T-helper 2 cell (primary cell): ENCODE measurements at places on chromosomes 13 and 19.
A peak's percentile ranks its signal among the peaks of the same experiment; 100 is the strongest.

- no peak for DNase-seq
These were observed 7.9 kb upstream of the C3 start for GRCh38 chr19:6728346-6728745.

DNA sequence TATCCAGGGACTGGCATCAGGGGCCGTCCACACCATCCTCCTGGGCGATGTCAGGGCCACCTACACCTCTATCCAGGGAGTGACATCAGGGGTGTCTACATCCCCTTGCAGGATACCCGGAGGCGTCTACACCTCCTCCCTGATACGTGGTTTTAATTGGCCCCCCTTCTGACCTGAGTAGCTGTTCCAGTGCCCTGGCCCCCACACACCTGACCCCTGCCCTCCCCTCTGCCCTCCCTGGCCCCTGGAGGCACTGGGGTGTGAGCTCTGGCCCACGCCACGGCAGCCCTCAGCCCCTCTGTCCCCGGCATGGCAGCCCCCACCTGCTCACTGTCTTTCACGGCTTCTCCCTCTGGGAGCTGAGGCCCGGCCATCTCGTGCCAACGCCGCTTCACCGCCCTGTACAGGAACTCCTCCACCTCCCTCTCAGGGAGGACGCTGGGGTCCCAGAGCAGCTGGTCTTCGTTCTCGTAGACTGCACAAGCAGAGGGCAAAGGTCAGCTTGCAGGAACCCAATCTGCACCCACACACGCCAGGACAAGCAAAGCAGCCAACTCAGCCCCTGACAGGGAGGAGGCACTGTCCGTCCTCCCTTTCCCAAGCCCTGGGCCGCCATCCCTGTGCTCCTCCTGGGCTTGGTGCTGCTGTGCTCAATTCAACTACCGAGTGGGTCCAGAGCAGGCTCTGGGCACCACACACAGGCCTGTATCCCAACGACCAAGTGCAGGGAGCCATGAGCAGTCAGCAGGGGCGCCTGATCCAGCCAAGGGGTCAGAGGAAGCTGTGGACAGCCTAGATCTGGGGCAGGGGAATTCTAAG, 22.2 kb upstream of the PLPP2 start:
- DNase-seq = no peak

GRCh38 chr19:10706990-10707389, 5.8 kb downstream of the QTRT1 start:
- DNase-seq = no peak

- no peak for DNase-seq
These were observed 1115.9 kb upstream of the PCDH9 start for GRCh38 chr13:68345963-68346531.

GRCh38 chr13:99191900-99192399, 8.7 kb upstream of the UBAC2 start:
- DNase-seq = no peak

GRCh38 chr13:20711301-20712044, 8.0 kb downstream of the IL17D start:
- no peak for DNase-seq

DNA sequence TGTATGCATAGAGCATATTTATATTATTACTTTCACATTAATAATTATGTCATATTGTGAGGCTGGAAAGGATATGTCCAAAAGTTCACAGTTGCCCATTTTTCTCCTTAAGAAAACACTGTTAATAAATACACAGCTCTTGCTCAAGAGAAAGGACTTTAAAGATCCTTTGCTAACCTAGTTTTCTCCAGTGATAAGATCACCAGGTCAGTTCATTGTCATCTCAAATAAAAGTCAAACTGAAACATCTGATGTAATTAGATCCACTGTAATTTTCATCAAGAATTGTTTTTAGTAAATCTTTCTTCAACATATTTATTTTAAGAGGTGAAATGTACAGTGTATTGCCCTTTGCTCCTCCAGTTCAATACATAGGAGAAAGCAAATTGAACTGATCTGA, 82.8 kb upstream of the KLHL1 start:
- DNase-seq = no peak

DNA sequence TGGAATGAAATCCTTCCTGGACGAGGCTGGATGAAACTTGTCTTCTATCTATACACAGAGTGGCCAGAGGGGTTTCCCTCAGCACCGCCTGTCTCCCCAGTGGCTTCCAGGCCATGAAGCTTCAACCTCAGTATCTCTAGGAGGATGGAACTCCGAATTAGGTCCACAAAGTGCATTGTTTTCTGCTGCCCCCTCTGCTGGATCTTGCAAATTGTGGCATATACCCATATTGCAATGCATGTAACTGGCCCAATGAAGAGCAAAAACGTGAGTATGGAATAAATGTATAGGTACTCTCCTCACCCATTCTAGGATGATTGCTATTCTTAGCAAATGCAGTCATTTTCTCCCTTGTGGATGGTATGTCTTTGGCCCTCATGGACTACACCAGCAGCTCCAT, 14.7 kb upstream of the LILRB4 start:
- no peak for DNase-seq

- no peak for DNase-seq
These were observed 5.4 kb upstream of the OLFM4 start for GRCh38 chr13:53023246-53023645.

DNA sequence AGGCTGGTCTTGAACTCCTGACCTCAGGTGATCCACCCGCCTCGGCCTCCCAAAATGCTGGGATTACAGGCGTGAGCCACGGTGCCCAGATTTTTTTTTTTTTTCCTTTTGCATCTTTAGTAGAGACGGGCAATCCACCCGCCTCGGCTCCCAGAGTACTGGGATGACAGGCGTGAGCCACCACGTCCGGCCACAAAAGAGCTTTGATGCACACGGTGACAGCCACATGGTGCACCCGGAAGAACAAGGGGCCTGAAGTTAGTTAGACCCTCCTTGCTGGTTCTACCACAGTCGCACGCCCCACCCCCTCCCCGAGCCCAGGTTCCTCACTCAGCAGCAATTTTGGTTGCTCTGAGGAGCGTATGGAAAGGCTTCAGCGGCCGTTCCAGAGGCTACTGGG, 54.2 kb upstream of the USE1 start:
- peak; percentile 34 for DNase-seq

GRCh38 chr13:106318941-106319411, 216.5 kb downstream of the EFNB2 start:
- DNase-seq = no peak

- no peak for DNase-seq
These were observed 80.2 kb downstream of the TEX26 start for GRCh38 chr13:31012655-31013024.

GRCh38 chr19:57773488-57773887, 4.0 kb downstream of the ZNF586 start:
- no peak for DNase-seq

DNA sequence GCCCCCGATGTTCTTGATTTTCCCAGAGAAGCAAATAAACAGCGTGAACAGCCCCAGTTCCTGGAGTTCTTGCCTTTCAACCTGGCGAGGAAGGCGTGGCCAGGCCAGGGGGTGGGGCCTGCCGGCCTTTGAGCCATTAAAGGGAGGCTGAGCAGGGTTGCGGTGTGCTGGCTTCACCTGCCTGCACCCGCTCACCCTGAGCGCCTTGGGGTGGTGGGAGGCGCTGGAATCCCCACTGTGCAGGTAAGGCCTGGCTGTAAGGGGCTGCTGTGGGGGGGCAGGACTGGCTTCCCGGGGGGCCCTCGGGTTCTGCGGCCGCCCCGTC, 2.7 kb upstream of the MISP start:
- no peak for DNase-seq

DNA sequence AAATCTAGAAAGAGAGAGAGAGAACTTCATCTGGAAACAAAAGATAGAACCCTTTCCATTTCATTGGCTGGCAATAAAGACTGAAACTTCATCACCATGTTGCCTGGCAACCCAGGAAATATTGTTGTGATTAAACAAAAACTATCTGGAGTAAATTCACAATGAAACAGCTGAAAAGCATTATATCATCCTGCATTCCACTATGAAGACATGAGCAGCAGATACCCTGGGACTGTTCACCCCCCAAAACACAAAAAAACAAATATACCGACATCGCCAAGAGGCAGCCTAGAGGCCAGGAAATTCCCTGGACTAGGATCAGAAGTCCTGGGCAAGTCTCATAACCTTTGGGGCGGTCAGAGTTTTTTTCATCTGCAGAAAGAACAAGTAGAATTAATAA, 158.3 kb downstream of the FOXO1 start:
- DNase-seq = no peak
